ENCODE measurements at places on chromosomes 13 and 19.

GRCh38 chr13:111387026-111387871, 66.8 kb downstream of the TEX29 start:
- DNase-seq: no peak

DNA sequence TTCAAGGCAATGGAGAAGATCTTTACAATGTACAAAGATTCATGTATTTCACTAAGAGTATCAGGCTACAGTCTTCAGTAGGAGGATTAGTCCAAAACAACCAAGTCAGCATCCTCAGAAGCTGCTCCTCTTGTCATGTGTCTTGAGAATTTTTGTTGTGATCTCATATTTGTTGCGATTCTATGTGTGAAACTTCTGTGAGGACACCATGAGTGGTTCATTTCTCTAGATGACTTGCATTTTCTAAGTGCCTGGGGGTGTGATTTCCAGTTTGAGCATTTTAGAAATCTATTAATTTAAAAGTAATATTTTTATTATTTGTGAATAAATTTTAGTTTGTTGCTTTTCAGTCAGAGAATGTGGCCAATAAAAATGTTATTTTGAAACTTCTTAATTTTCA, 94.5 kb downstream of the RAP2A start:
- DNase-seq: no peak

DNA sequence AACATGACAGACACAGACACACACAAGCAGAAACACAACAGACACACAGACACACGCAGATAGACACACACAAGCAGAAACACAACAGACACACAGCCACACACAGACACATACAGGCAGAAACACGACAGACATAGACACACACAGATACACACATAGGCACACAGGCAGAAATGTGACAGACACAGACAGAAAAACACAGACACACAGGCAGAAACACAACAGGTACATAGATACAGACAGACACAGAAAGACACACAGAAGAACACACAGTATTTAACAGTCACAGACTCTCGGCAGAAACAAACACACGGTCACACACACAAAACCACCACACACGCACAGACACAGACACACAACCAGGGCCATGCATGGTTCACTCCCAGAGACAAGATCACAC, 905 bp downstream of the TBXA2R start:
- DNase-seq: no peak

- no peak for DNase-seq
Measured at GRCh38 chr13:99983499-99984401, 2.2 kb downstream of the ZIC2 start.

GRCh38 chr13:32445461-32445860, 17.5 kb upstream of the N4BP2L1 start:
- no peak for DNase-seq

DNA sequence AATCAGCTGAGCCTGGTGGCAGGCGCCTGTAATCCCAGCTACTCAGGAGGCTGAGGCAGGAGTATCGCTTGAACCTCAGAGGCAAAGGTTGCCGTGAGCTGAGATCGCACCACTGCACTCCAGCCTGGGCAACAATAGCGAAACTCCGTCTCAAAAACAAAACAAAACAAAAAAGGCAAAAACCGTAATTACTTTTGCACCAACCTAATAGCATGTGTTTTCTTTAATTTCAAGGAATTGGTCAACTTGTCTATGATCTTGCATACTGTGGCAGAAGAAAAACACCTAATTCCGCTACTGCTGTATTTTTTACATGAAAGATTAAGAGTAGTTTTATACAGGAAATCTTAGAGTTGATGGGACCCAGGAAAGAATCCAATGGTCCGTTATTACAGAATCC, 241.2 kb downstream of the COL4A1 start:
- DNase-seq: no peak

DNA sequence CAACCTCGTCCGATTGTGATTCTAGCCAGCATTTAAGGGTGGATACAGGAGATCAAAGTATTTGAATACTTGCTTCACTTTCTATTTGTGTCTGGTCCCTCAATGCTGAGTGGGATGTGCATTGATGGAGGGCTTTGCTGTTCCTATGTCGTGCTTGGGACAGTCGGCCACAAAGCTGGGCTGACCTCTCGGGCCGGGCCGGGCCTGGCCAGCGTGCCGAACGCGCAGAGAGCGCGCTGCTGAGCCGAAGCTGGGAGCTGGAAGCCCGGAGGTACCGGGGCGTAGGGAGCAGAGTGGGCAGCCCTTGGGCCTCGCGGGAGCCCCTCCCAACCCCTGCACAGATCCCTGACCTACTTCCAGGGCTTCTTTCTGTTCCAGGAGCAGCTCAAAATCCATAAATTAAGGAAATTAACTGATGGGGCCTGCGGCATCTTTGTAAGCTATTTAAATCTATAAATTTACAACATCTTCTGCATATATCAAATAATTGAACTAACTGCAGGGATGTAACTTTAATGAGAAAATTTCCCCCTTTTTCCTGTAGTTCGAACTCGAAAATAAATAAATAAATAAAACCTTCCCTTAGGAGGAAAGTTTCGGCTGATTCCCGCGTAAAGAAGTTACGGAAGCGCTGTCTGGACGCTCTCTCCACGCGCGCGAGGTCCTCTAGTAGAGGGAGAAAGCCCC, 1.8 kb upstream of the KCTD15 start:
- DNase-seq: no peak

DNA sequence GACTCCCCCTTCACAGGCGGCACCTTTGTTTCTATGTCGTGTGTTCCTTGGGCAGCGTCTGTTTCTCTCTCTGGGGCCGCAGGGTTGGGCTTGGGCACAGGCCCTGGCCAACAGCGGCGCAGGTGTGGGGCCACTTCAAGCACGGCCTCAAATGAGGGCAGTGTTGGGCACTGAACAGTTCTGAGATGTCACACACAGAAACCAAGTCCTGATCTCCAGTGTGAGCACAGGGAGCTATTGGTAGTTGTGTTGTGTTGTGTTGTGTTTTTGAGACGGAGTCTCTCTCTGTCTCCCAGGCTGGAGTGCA, 42.7 kb downstream of the GATAD2A start:
- no peak for DNase-seq

GRCh38 chr19:20259615-20260014, 92.6 kb downstream of the ZNF486 start:
- DNase-seq: no peak

DNA sequence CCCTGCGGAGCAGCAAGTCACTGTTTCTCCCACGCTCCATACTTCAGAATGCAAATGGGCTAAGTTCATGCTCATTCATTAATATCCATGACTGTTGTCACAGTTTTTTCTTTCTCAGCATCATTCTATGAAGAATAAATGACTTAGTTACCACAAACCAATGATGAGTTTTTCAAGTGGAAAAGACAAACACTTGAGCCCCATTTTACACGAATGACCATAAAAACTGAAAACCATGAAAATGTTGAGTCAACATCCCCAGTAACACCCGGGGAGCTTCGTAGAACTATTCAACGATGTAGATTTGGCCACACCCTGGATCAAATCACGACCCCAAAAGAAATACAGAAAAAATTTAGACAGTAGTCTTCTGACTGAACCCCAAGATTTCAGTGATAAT, 99.8 kb upstream of the GJB6 start:
- DNase-seq: no peak

- peak; percentile 81 for DNase-seq
Measured at GRCh38 chr19:10388957-10389356, 8.6 kb upstream of the TYK2 start.

- DNase-seq: no peak
Measured at GRCh38 chr19:4149518-4150288, 3.7 kb upstream of the CREB3L3 start.

DNA sequence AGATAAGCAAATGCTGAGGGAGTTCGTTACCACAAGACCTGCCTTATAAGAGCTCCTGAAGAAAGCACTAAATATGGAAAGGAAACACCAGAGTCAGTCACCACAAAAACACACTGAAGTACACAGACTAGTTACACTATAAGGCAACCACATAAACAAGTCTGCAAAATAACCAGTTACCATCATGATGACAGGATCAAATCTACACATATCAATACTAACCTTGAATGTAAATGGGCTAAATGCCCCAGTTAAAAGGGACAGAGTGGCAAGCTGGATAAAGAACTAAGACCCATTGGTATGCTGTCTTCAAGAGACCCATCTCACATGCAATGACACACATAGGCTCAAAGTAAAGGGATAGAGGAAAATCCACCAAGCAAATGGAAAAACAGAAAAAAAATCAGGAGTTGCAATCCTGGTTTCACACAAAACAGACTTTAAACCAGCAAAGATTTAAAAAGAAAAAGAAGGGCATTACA, 26.6 kb downstream of the CCDC122 start:
- no peak for DNase-seq

- DNase-seq: no peak
Measured at GRCh38 chr13:39110518-39111097, 72.4 kb downstream of the NHLRC3 start.

DNA sequence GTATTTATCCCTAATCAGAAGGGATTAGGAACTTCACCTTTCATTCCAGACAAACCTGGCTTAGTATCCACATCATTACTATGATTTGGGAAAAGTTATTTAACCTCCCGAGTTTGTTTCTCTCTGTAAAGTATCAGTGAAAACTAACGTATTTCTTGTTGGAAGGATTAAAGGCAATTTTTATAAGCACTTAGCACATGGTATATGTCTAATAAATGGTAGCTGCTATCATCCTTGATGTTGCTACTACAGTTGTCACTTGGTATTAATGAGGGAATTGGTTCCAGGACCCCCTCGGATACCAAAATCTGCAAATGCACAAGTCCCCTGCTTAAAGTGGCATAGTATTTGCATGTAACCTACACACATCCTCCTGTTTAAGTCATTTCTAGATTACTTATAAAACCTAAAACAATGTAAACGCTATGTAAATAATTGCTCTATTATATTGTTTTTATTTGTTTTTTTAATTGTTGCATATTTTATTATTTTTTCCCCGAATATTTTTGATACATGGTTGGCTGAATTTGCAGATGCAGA, 42.7 kb upstream of the FAM124A start:
- DNase-seq: no peak

DNA sequence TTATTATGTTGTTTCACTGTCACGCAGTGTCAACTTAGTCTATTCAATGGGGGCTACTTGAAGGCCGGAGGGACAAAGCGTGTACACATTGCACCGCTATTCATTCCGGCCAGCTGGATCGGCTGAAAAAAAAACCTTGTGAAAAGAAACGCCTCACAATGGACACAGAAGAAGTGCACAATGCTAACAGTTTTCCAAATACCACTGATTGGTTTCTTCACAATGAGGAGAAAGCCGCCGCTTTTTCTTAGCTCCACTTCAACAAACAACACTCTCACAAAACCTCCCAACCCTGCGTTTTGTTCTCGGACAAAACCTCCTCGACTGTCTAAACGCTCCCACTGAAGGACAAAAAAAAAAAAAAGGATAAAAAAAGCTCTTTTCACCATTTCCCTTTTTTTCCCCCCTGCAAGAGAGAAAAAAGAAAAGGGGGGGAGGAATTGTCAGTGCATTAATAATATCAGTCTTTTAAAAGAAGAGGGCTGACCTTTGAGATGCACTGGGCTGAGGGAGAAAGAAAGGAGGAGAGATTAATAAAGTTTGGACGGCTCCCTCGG, 5.4 kb downstream of the SOX21 start:
- no peak for DNase-seq

- DNase-seq: no peak
Measured at GRCh38 chr13:109971456-109972090, 185.2 kb upstream of the IRS2 start.

GRCh38 chr19:50815439-50815838, 8.1 kb downstream of the KLK1 start:
- DNase-seq: no peak

- no peak for DNase-seq
Measured at GRCh38 chr19:34918190-34918589, 8.5 kb upstream of the ZNF30 start.

- no peak for DNase-seq
Measured at GRCh38 chr19:43380771-43381386, 27.4 kb downstream of the CD177 start.

DNA sequence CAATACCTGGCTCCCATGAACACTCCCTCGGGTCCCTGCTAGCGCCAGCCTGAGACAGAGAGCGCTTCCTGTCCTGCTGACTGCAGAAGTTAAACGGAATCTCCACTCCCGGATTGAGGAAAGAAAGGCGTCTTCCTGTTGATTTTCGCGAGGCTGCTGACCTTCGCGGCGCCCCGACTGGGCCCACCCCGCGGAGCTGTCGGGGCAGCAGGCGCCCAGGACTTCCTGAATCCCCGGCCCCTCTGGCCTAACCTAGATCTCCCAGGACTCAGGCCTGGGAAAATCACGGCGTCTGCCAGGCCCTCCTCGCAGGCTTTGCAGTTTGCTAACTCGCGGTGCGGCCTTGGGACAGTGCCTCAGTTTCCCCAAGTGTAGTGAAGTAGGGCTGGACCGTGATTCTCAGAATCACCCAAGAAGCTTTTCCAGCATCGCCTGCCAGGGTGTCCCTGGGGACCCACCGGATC, 108.8 kb downstream of the KCTD15 start:
- no peak for DNase-seq

GRCh38 chr19:47778049-47778953, at the start of gene SELENOW:
Gene SELENOW, plus strand, starts transcription at chr19:47778703. Its CDS starts 83 bp downstream, at chr19:47778786.
- peak; percentile 86 for DNase-seq

GRCh38 chr13:92187378-92187989, 789.1 kb downstream of the GPC5 start:
- DNase-seq: peak; percentile 8

GRCh38 chr13:89678466-89679121, 1668.9 kb upstream of the MIR17HG start:
- DNase-seq: no peak

DNA sequence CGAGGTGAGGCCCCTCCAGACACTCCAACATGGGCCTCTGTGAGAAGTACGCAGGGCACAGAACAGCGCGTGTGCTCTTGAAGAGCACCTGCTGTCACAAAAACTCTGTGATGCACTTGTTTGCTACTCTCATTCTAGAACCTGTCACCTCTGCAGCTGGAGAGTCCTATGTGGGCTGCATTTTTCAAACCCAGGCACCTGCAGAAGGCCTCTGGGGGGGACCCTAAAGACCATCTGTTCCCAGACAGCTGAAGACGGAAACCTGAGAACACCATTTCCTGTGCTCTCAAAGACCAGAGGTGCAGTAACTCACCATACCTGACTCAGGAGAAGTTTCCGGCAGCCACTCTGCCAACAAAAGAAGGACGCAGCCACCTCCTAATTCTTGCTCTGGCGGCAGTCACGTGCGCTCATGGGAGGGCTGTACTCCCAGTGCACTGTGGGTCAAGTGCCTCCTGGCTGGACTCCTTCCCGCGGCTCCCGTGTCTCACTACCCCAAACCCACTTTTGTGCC, 28.1 kb downstream of the RANBP3 start:
- DNase-seq: no peak

All from HuH-7.5 (cell line).